ENCODE measurements at places on chromosomes 3 and 15.

- DNase-seq, result no peak
Measured at GRCh38 chr3:66819993-66820501, 178.1 kb upstream of the KBTBD8 start.

DNA sequence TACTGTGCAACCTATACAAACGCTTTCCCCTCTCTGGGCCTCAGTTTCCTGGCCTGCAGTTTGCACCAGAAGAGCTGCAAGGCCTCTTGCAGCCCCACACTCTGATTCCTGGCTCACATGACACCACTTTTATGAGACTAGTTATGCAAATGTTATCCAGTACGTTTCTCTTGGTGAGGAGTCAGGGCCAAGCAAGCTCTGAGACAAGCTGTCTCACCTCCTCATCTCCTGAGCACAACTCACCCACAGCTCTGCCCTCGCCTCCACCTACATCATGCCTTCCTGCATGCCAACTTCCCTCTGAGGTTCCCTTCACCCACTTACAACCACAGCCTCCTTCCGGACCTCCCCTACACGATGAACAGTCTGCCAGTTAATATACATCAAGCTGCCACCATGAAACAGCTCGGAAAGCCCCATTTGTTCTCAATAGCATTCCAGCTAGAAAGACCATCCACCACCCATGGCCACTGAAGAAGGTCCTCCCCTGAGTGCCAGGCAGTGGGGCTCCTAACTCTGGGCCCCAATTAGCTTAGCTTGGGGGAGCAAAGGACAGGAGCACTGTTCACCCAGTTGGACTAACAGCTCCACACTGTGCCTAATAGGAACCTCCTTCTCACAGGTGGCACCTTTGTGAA lies 25.0 kb downstream of the CRYGS start:
- DNase-seq, result no peak

GRCh38 chr3:166209701-166210100 lies 372.5 kb upstream of the BCHE start:
- no peak for DNase-seq

DNA sequence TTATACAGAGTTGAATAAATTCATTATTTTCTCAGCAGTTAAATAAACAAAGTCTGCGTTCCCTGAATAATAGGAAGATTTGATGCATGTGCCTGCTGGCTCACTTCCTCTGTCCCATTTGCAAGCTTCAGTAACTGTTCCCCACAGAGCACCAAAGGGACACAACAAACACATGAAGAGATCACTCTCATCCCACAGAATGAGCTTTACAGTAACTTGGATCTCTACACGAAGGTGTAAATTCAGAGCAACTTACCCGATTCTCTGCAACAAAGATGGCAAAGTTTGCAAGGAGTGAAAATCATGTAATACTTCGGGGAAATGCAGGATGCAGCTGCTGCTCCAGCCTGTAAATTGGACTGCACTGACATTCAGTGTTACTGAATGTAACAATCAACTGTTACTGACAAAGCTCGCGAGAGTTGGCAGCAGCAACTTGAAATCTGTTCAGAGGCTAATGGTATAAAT lies at the start of gene BCHE:
TSS of gene BCHE (minus strand) at position 366 of the 468 bp plus-strand sequence. CDS start 6,390 bp downstream, outside the sequence.
- DNase-seq, result no peak

DNA sequence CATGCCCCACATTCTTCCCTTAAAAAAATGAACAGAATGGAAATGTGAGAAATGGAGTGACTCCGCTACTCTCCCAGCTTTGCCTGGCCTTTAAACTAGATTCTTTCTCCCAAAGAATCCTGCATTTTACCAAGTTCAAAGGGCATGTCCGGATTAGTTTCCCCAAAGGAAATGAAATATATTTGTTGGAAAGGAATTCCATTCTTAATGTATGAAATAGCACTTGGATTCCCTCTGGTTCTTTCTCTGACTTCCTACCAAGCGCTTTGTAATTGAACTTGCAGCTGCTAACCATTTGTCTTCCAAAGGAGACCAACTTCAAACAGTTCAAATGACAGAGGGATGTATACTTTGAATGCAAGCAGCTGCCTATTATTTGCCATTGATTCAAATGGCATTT lies 18.9 kb downstream of the MAP2K1 start:
- no peak for DNase-seq

DNA sequence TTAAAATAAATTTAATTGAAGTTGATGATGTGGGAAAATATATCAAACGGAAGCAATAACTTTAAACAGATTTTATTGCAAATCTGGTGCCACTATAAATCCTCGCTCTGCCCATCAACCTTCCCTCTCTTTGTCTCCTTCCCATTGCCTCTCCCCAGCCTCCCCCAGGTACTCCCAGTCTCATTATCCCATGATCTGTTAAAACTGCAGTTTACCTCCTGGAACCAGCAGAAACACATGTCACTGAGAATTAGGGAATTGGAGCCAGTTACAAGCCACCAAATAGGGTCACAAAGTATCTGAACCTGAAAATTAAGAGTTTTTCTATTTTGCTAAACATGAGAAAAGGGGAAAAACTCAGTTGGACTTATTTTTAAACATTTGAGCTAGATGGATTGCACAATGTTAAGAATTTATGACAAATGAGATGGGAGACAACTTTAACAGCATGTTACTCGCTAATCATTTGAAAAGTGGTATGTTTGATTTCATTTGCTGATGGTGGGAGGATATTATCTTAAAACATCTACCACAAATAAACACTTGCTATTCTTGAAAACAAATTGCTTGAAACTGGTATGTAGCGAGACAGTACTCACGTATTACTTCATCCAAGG lies 2.4 kb downstream of the PLCH1 start:
- DNase-seq, result no peak

DNA sequence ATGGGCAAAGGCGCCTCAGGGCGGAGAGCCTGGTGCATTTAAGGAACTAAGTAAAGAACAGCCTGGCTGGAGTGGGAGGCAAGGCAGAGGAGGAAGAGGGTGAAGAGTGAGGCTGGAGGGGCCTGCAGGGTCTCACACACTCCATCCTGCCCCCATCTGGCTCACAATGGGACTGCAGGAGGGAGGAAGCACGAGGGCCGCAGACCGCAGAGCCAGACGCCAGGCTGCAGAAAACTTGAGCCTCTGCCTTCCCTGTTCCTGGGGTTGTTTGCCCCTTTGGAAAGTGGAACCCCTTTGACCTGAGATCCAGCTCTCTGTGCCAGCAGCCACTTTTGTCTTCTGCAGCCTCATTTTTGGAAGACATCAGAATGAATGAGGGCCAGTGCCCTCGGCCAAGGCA lies 138.0 kb downstream of the SRGAP3 start:
- DNase-seq, result no peak

GRCh38 chr3:32873531-32874130 lies 55.8 kb downstream of the TRIM71 start:
- DNase-seq, result no peak

- DNase-seq, result no peak
Measured at GRCh38 chr3:112379020-112379690, 46.2 kb downstream of the CD200 start.

- DNase-seq, result no peak
Measured at GRCh38 chr3:122502941-122503340, 11.8 kb downstream of the KPNA1 start.

- DNase-seq, result no peak
Measured at GRCh38 chr3:17065315-17065714, 180.6 kb downstream of the PLCL2 start.

DNA sequence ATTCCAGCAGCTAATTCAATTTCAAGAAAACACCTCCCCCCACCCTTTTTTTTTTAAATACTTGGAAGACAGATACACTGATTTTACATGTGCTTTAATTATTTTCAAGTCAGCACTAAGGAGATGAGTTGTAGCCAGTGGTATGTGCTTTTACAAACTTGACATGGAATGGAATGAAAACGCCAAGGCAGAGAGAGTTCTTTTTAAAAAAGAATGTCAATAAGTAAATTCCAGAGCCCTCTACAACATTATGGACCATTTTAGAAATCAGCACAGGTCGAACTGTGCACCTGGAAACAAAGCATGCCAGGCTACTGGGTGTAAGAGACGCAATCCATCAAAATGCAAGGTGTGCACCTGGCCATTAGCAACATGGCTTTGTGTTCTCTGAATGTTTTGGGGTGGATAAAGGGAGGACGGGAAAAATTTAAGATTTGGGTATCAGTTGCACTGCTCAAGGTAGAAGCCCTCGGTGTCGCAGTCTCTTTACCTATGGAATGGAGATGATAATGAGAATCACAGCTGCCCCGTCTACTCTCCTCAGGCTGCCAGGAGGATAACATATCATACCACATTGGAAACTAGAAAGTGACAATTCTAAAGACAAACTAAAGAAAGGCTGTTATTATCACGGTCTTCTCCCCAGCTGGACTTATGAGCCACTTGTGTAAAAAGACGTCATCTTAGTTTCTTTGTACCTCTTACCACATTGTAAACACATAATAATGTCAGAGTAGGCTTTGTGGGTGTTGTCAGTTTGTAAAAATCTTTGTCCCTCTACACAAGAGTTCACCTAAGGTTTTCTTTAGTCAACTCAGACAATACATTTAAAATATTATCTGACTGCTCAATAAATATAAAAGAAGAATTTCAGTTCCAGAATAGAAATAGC lies 107.4 kb upstream of the PRICKLE2 start:
- DNase-seq, result no peak

DNA sequence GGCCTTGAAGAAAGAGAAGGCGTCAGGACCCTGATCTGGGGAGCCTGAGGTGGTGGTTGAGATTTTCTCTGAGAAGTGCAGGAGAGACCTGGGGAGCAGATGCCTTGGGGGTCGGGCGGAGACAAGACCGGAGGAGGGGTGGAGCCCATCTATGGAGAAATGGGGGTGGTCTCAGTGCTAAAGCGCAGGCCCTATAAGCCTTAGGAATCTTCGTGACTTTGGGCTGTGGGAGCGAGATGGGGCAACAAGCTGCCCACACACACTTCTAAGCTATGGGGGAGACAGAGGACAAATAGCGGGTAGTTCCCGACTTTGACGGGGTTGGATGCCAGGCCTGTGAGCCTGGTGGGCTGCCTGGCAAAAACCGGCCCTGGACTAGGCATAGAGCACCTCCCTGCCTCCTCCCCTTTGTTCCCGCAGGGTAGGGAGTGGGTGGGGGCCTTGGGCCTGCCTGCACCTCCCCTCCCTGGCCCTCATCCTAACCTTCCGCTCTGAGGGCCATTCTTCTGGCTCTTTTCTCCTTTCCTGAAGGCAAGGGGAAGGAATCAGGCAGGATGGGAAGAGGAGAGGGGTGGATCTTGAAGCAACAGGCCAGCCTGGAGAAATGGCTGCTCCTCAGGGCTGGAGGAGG lies 880 bp downstream of the NISCH start:
- DNase-seq, result no peak

DNA sequence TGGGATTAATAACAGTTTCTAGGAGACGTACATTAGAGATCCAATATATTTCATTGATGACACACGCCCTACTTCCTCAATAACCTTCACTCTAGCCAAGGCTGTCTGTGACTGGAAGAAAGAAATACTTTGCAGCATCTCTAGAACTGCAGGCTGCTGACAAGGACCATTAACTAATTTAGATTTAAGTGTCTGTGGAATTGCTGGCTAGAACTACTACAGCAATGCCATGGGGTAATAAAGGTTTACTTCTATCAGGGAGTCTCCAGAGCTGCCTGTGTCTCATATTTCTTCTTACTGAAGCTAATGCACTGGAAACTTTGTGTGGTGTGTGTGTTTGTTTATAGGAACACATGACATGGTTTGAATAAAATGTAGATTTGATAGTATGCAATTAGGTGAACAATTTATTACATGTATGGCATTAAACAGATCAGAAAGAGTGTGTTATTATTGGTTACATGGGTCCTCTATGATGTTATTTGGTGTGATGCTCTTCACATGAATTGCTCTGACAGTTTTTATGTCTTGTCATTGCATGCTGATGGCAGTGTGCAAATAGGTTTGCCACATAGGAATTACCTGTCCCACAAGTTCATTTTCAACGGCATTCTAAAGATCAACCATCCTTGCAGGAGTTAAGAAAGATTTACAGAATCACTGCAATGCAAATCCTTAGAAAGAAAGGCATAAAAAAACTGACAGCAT lies 916.2 kb upstream of the CADM2 start:
- DNase-seq, result no peak

GRCh38 chr3:194177141-194177540 lies 41.2 kb downstream of the HES1 start:
- no peak for DNase-seq

DNA sequence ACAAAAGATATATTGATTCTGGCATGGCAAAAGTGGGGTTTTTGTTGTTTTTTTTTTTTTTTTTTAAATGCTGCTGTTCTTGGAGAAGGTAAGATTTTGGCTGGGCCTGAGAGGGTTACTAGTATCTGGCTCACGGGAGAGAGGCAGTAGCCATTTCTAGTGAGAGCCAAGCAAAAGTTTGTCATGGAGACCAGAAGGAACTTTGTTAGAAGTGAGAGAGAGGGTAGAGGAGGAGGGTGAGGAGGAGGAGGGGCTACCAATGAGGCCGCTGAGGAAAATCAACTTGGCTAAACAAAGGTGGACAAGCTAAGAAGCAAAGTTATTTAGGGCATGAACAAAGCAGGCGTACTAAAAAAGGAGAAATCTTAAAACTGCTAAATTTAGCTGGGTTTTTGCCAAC lies 48.9 kb upstream of the STRIT1 start:
- DNase-seq, result no peak

GRCh38 chr15:44414001-44414400 lies 13.4 kb upstream of the CTDSPL2 start:
- DNase-seq, result no peak

GRCh38 chr3:58198804-58199203 lies 12.0 kb downstream of the DNASE1L3 start:
- no peak for DNase-seq

DNA sequence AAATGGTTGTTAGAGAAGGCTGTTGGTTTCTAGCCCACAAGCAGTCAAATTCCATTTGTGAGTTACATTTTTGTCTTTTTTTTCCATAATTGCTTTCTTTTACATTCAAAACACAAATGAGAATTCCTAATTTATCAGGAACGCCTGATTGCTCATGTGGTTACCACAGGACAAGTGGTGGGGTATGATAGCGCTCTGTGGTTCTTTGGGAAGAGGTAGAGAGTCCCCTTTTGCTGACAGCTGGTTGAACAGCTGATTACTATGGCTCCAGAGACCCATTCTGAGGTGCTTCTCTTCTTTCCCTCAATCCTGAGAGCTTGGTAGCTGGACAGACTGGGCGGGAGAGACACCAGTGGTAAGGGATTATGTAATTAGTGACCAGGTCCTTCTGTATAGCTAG lies 24.4 kb downstream of the CNOT10 start:
- no peak for DNase-seq

DNA sequence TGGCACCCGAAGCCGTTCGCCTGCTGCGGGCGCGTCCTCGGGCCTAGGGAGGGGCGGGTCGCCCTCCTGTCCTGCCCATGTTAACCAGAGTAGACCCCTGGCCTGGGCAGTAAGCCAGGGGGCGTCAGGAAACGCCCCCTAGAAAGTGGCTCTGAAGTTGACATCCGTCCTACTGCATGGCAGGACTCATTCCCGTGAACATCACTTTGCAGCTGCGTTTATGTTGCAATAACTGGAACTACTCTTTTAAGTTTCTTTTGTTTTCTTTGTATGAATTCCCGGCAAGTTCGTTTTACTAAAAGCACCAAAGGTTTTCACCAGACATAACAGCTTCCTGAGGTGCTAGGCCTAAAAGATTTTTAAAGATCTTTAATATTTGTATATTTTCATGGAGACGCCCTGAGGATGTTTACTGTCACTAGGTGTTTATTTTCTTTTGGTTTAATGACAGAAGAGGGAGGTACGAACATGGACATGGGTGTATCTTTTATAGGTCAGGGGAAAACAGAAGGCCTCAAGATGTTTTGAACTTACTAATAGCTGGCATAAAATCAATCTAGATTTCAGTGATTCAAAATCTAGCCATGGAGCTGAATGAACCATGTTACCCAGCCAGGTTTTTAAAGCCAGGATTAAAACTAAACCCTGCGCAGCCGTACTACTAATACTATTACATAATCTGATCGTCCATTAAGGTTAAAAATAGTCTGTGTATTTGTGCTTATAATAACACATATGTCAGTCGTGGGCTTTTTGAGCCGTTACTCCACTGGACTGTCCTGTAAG lies 1.0 kb downstream of the C15orf61 start:
- DNase-seq, result no peak
